A673 (cell line): ENCODE measurements at places on chromosomes 2 and 18. TPM values are rescaled to one million over a fixed set of nuclear protein-coding genes. Genes with fewer than 3 reads are reported as not detected.

KCNG2 gene
- not detected in 2 replicates for total RNA-seq

TP53I3 gene
- total RNA-seq: 2.8 and 3.0 TPM in 2 replicates

CLEC4F gene
- 0.67 and 1.1 TPM in 2 replicates for total RNA-seq

BMP10 gene
- not detected in 2 replicates for total RNA-seq

ZNF142 gene
- total RNA-seq: 53.3 and 65.3 TPM in 2 replicates

FER1L5 gene
- total RNA-seq: 1.2 TPM in 2 replicates

POTEE gene
- total RNA-seq: 0.07 and 0.09 TPM in 2 replicates

CIB4 gene
- total RNA-seq: not detected in 2 replicates

MIB1 gene
- 70.5 and 92.7 TPM in 2 replicates for total RNA-seq

TMEM200C gene
- not detected in 2 replicates for total RNA-seq

MC5R gene
- not detected in 2 replicates for total RNA-seq

DNAH7 gene
- 0.95 and 1.9 TPM in 2 replicates for total RNA-seq
